ENCODE measurements at places on chromosomes 7 and 10.

- DNase-seq: no peak
These were observed 88.8 kb upstream of the RET start for GRCh38 chr10:42988069-42988468.

- DNase-seq: no peak
These were observed 880 bp downstream of the HOXA5 start for GRCh38 chr7:27142580-27143022.

DNA sequence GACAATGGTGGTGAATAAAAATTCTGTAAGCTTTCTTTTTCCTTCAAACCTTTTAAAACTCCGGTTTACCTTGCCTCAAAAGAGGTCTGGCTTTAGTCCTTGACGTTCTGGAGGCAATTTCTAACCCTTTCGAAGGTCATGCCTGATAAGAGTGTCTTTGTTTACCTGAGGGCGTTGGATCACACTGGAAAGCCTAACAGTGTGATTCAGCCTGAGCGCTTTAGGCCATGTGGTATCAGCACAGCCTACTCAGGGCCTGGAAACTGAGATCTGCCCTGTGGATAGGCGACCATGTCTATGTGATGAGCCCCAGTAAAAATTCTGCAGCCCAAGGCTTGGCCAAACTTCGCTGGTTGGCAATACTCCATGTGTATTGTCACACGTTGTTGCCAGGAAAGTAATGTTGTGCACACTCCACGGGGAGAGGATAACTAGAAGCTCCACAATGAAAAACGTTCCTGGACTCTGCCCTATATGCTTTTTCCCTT is 10.7 kb downstream of the CCDC6 start:
- DNase-seq: no peak

DNA sequence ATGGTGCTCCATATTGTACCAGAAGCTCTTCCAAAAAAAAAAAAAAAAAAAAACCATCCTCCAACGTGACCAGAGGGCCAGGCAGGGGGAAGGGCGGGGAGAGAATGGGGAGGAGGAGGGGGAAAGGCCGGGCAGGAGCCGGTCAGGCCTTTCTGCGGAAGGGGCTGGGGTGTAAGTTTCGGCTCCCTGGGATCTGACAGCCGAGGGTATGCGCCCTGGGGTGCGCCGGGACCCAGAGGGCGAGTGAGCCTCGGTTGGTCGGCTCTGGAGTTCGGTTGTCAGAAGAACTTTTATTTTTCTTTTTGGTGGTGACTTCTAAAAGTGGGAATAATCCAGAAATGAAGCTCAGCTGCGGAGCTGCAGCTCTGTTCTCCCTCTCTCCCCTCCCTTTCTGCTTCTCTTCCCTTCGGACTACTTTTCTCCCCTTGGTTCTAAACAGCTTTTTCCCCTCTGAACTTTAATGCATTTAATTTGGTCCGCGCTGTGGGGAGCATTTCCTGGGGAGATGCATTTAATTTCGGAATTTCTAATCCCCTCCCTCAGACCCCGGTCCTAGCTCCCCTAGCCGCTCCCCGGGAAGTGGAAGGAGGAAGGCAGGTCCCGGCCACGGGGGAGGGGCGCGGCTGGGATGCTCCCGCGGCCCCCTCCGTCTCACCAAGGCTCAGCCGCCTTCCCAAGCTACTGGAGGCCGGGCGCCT is 3.9 kb upstream of the PAX2 start:
- DNase-seq: no peak

DNA sequence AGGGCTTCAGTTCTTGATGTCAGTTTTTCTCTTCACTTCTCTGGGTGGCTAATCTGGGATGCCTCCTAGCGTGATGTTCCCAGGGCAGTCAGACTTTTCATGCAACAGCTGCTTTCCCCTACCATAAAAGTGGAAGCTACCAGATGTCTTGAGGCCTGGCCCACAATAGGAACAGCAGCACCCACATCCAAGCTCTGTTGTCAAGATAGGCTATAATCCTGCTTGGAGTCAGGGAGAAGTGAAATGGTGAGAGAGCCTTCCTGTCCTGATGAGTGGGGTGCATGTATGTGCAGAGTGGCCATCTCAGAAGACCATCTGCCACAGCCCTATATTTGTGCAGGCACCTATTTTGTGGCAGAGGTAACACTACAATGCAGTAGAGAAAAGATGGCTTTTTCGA is 108.0 kb downstream of the HTR5A start:
- DNase-seq: no peak

DNA sequence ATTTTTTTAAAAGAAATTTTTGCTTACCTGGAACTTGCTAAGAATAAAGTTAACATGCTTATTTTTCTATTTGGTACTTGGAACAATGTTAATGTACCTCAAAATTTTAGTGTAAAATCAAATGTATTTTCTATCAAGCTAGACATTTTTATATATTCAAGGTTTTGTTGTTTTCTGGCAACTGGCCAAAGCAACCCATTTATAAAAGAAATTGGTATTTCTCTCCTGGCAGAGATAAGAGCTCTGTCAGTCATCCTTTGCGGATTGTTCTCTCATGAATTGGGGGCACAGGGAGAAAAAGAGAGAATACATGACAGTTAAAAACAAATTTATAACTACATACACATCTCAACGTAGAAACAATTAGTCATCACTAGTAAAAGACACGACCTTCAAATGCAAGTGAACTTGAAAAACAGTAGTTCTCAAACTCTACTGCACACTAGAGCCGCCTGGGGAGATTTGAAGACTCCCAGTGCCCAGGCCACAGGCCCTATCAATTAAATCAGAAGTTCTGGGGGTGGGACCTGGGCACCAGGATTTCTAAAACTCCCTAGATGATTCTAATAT is 152.4 kb upstream of the LAMB4 start:
- no peak for DNase-seq

Data from erythroblast (primary cell).